ENCODE measurements at places on chromosomes 1 and 21.

DNA sequence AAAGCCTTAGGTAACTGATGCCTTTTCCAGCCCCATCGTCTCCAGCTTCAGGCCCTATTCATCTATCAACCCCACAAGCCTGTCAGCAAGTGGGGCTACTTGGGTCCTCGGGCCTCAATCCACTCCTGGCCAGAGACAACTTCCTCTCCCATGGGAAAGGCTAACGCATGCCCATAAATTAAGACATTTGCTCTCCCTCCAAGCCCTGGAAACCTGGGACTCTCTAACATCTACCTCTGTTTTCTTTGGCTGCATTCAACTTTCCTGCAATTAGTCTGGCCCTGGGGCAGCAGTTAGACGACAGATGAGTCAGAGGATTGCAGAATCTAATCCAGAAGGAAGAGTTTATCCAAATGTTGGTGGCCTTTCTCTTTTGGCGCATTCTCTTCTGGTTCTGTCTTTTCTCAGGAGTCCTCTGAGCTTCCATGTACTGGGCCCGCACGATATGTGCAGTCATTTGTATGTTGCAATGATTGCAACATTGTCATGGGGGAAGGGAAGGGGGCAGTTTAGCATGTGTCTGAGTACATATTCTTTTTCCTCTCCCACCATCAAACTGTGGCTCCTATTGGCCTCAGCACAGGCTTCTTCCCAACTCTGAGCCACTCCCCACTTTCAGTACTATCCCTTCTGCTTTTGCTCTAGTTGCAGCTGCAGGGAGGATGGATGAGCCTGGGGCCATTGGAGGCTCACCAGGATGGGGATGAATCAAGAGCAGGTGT, 54.4 kb downstream of the NAV1 start:
- no peak for DNase-seq

GRCh38 chr21:34576041-34576511, 38.8 kb downstream of the RCAN1 start:
- no peak for DNase-seq

GRCh38 chr1:12244585-12244984, 14.8 kb downstream of the VPS13D start:
- no peak for DNase-seq

DNA sequence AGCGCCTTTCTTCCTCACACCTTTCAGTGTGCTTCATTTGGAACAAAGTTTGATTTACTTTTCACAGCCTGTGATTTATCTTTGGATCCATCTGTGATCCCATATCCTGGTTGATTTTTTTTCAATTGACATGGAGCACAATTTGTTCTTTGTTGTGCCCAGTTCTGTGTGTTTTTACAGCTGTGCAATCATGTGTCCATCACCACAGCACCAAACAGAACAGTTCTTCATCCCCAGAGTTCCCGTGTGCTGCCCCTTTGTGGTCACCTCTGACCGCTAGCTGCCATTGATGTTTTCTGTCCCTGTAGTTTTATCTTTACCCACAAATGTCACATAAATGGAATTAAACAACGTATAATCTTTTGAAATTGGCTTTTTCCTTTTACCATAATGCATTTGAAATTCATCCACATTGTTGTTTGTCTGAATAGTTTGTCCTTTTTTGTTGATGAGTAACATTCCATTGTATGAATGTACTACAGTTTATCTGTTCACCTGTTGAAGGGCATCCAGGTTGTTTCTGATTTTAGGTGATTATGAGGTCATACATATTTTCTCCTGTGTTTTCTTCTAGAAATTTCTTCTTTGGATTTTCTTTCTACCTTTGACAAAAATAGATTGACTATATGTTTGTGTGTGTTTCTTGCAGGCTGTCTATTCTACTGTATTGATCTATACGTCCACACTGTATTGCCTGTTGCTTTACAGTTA, 17.4 kb downstream of the MIGA1 start:
- no peak for DNase-seq

DNA sequence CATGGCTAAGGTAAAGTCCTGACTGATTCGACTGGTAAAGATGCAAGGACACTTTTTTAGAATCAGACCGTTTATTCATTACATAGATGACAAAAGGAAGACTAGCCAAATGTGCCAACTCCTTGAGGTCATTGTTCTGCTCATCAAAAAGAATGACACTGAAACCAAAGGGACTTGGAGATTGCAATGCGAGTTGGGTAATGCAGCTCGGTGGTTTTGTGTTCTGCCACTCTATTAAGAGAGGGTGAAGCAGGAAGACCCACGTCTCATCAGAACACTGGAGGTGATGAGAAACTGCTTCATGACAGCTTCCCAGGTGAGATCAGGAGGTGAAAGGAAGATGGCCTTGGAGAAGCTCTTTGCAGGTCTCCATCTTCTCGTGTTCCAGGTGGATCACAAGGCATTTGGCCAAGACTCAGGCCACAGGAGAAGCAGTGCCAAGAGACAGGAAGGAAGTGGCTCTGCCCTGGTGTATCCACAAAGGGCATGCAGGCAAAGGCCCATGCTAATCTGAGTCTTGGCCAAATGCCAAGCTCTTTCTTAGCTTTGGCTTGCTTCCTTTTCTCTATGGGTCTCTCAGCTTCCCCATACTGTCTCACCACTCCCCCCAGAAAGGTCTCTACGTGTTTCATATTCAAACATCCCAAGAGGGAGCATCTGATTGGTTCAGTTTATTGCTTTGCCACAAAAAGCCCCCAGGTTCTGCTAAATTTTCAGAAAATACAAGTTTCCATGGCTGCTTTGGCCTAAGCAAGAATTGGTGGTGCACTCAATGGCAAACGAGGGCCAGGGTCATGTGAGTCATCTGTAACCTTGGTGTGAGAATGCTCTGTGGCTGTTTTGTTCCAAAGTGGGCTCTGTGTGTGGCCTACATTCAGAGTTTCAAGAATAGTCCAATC, 5.7 kb upstream of the CCT8 start:
- no peak for DNase-seq

GRCh38 chr1:52153898-52154297, 12.0 kb downstream of the ZFYVE9 start:
- no peak for DNase-seq

DNA sequence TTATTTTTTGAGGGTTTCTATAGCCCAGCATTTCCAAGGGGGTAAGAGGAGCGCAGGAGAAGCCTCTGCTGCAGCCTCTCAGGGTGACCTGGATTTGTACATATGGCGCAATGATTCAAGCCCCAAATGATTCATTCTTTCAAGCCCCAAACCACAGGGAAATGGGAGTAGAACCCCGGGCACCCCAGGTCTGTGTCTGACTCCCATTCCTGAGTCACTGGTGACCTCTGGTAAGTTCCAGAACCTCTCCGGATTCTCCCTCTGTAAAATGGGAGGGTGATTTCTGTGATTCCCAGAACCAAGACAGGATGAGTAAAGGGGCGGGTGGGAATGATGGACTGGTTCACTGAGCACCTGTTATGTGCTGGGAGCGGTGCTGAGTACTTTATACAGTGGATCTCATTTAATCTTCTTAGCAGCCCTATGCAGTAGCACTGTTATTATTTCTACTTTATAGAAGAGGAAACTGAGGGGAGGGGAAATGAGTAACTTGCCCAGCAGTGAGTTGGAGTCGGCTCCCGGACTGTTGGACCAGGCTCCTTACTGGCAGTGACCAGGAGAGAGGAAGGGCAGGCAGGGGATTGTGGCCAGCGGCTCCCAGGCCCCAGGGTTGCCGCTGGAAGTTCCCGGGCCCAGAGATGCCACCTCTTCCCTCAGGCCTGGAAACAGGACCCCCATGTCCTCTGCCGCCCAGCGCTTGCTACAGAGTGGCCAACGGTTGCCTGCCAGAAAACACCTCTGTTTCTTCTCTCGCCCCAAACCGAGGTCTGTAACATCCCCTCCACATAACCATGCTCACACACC, 20.3 kb upstream of the SLC26A9 start:
- DNase-seq = no peak

GRCh38 chr1:44696789-44697345, 22.4 kb downstream of the ARMH1 start:
- no peak for DNase-seq

DNA sequence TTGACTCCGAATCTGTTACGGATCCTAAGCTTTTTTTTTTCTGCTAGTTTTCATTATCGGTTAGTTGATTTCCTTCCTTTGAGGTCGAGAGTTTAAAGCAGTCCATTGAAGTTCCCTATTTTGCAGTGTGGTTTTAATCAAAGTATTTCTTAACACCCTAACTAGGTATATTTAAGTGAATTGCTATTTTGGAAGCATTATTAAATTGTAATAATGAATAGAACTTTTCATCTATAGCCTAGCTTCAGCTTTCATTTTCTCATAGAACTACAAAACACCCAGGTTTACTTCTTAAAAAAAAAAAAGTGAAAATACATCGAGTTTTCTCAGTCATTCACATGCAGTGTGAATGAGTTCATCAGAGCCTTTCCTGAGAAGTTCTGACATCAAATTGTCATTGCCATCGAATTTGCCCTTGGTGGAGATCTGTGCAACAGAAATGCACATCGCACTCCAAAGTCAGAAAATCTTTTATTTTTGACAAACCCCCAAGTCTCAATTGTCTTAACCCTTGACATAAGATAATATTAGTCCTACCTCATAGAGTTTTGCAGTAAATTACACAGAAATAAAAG, 1.1 kb upstream of the LBR start:
- DNase-seq = no peak

- no peak for DNase-seq
Observed at GRCh38 chr1:155007251-155007828, 4.7 kb downstream of the ZBTB7B start.

- DNase-seq = no peak
Observed at GRCh38 chr1:29258189-29258975, 22.1 kb downstream of the PTPRU start.

DNA sequence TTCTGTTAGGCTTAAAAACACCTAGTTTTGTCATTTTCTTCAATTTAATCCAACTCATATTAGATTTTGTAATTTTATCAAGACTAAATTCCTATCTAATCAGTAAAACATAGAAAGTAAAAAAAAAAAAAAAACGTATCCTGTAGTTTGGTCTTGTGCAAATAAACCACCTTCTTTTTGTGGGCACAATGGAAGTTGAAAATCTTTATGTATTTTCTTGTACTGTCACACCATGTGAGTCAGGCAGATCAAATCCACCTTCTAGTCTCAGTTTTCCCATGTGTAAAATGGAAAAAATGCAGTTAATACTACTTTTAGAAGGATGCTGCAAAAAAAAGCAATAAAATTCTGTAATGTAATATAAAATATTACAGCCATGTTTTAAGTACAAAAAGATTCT, 129.8 kb downstream of the CYYR1 start:
- no peak for DNase-seq

- no peak for DNase-seq
Observed at GRCh38 chr1:16018749-16019643, 1.2 kb upstream of the HSPB7 start.

GRCh38 chr1:53416269-53416813, 42.9 kb upstream of the DMRTB1 start:
- DNase-seq = no peak

GRCh38 chr1:21341517-21342078, 51.3 kb upstream of the ECE1 start:
- DNase-seq = no peak

DNA sequence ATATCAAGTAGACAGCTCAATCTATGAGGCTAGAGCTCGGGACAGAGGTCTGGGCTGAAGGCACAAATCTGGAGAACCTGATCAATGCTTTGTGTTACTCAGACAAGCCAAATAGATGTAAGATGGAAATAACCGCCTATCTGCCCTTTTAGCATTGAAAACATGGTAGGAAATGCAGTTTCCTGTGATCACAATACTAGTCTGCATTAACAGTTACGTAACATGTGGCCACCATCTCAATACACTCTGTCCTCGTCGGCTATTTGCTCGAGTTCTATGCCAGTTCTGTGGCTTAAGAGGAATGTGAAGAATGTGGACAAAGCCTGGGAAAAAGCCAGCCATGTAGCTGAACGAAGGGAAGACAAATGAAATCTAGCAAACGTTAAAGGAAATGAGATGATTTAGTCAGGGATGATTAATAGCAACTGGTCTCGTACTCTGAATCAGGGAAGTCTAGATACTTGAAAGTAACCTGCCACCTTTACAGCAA, 73.3 kb downstream of the HSF2BP start:
- peak; percentile 88 for DNase-seq

GRCh38 chr1:203181586-203182386, 4.7 kb downstream of the CHI3L1 start:
- DNase-seq = no peak

- DNase-seq = peak; percentile 90
Observed at GRCh38 chr1:44775078-44775929, at the start of gene RPS8. Gene RPS8, plus strand, starts transcription at chr1:44775540. Its CDS starts 57 bp downstream, at chr1:44775597.

DNA sequence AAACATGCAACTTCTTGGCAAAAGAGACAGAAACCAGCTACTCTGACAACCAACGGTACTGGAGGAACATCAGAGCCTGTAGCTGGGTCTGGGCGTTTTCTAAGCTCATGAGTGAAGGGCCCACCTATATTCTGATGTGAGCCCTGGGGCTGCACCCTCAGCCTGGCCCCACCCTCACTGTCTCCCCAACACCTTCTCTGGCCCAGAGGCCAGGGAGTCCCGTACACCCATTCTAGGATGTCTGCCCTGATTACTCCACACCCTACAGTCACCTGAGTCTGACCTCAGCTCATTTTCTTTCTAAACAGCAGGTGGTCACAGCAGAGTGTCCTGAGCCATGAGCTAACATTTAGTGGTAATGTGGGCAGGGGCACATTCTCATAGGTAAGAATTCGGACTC, 439.2 kb downstream of the MATN1 start:
- DNase-seq = no peak

DNA sequence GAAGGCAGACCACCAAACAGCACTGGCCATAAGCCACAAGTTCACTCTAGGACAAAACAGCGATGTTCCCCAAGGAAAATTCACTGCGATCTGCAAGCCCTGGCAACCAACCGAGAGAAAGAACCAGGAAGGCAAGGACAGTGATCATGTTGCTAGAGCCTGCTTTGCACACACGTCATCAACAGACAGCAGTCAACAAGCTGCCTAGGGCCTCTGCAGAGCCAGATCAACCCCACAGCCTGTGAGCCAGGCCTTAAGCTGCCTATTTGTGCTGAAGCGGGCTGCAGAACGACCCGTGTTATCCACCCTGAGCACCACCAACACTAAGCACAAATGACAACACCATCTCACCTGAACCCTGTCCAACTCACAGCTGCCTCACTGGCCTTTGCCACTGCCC, 6.2 kb upstream of the YRDC start:
- DNase-seq = no peak

DNA sequence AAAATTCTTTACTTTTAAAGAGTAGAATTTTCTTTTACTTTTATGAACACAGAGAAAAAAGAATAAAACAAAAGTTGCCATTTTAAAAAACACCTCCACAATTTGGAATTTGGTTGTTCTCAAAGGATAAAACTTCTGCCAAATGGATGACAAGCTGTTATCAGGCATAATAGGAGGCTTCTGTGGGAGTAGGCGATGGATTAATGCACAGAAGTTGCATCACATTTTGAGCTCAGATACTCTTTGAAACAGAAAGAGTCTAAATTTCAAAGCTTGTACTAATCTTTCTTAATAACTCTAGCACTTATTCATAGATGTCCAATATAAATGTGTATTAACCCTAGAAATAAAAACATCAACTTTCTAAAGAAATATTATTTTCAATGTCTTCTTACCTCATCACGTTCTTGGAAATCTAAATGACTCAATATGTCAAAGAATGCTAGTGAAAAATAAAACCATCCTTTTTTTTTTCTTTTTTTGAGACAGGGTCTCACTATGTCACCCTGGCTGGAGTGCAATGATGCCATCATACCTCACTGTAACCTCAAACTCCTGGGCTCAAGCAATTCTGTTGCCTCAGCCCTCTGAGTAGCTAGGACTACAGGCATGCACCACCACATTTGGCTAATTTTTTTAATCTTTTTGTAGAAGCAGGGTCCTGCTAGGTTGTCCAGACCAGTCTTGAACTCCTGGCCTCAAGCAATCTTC, 112.8 kb upstream of the USP25 start:
- no peak for DNase-seq
